Regular cardiac myocyte (primary cell): ENCODE measurements at places on chromosomes 2 and 18. TPM values are rescaled to one million over a fixed set of nuclear protein-coding genes. Genes with fewer than 3 reads are reported as not detected.

Gene PLCD4
- total RNA-seq: 2.3 and 3.1 TPM in 2 replicates

Gene IL37
- not detected in 2 replicates for total RNA-seq

Gene GYPC
- total RNA-seq: 43.7 and 63.7 TPM in 2 replicates

Gene LYPD6
- under 0.01 and 0.77 TPM in 2 replicates for total RNA-seq

Gene MEIS1
- 28.8 and 32.4 TPM in 2 replicates for total RNA-seq

Gene SLC14A1
- total RNA-seq: 29.5 and 32.1 TPM in 2 replicates

Gene OSR1
- total RNA-seq: 12.1 and 21.4 TPM in 2 replicates

Gene EGR4
- not detected in 2 replicates for total RNA-seq

Gene RGPD6
- total RNA-seq: 39.5 and 40.5 TPM in 2 replicates

Gene OTOS
- total RNA-seq: not detected in 2 replicates

Gene CEBPZOS
- 13.0 and 13.8 TPM in 2 replicates for total RNA-seq

Gene PJVK
- 0.77 and 1.7 TPM in 2 replicates for total RNA-seq

Gene SLC9A4
- not detected in 2 replicates for total RNA-seq

Gene SGO2
- total RNA-seq: 3.7 and 28.6 TPM in 2 replicates

Gene NGEF
- 0.28 and 1.9 TPM in 2 replicates for total RNA-seq

Gene NOL4
- total RNA-seq: under 0.01 and 0.38 TPM in 2 replicates

Gene EMX1
- total RNA-seq: under 0.01 TPM in 2 replicates

Gene NT5DC4
- not detected in 2 replicates for total RNA-seq

Gene ZNF385B
- not detected in 2 replicates for total RNA-seq
